Inflammatory macrophage treated with lipopolysaccharide for 1 hour (primary cell): ENCODE measurements at places on chromosomes 3 and 15.

DNA sequence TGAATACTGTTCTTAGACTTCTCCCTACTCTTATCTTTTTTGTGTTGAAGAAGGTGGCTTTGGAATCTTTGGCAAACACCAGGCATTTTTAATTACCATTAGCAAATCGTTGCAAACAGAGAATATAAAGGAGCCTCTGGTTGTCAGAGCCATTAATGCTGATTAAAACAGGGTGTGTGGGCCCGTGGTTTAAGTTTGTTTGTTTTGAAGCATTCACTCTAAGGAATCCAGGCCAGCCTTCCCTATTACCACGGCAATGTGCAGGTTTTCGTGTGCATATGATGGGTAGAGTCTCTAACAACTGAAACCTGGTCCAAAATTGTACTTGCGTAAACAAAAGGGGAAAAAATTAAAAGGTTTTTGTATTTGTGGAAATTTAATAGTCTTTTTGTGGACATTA is 141.2 kb upstream of the GMNC start:
- no peak for DNase-seq

DNA sequence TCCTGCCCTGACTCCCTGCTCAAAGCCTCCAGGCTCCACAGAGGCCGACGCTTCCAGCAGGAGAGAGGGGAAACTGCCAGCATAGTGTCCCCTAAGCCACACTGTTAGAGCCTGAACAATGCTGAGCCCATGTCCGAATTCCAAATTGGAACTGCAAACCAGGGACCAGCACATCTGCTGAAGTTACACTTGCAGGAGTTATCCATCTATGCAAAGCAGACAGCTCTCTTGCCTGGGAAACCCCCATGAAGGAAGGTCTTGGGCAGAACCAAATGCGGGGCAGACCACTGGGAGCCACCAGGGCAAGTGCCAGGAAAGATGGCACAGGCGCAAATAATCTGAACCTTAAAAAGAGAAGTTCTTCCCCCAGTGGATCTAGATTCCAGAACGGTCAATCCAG is 625 bp downstream of the LRRC15 start:
- DNase-seq: no peak

GRCh38 chr15:64809649-64810496 is 15.6 kb downstream of the PIF1 start:
- peak; percentile 88 for DNase-seq

DNA sequence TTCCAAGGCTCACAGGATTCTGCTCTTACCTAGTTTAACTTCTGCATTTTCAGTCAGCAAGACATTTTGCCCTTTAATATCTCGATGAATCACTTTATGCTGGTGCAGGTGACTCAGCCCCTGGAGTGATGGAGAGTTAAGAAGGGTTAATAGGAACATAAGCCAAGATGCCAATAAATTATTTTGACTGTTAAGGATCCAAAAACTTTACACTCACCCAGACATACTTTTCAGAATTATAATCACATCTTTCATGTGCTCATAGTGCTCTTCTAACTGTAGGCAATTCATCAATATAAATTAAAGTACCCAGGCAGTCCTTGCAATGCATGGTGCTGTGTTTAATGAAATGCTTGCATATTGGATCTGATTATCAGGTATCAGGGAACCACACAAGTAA is 164.1 kb upstream of the SLC2A2 start:
- no peak for DNase-seq

GRCh38 chr3:127604546-127605165 is 6.4 kb downstream of the MCM2 start:
- DNase-seq: no peak

DNA sequence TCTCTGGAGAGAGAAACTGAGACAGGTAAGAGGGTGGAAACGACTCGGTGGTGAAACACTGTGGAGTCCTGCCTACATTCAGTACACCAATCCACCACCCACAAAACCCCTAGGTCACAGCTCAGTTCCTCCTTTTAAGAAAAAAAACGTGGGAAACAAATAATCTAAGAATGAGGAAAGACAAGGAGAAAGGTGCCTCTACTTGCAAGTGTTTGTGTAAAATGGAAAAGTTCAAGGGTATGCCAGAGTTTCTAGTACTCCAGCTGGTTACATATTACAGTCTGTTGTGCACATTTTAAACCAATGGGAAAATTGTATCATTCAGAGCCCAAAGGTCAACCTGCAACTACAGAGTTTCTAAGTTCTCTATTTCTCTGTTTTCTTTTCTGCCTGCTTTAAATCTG is 32.2 kb downstream of the HGD start:
- peak; percentile 73 for DNase-seq

GRCh38 chr3:184257083-184257915 is 4.1 kb downstream of the CAMK2N2 start:
- DNase-seq: no peak

GRCh38 chr3:45560281-45560971 is 34.1 kb upstream of the LIMD1 start:
- DNase-seq: peak; percentile 43

DNA sequence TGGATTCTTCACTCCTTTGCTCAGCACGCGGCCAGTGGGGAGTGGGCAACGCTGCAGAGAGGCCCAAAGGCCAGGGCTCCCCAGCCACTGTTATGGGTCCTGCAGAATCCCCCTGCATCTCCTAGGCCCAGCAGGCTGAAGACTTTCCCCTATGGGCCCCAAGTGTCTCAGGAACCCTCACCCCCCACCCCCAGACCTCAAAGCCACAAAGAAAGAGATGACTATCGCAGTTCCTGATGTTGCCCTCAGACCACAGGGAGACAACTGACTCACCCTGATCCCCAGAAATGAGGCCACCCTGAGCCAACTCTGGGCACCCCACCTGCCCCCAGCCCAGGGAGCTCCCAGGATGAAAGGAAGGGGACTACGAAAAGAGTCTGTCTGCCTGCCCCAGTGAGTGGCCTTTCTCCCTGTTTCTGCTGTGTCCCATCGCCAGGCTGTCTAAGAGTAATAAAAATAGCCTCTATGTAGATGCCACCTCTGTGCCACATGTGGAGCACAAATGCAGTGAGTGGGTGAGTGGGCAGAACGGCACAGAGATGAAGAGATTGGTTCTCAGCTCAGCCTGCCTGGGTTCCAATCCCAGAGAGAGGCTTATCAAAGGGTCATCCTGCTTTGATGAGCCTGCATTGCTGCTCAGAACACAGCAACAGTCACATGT is 283.0 kb downstream of the UACA start:
- DNase-seq: peak; percentile 35

DNA sequence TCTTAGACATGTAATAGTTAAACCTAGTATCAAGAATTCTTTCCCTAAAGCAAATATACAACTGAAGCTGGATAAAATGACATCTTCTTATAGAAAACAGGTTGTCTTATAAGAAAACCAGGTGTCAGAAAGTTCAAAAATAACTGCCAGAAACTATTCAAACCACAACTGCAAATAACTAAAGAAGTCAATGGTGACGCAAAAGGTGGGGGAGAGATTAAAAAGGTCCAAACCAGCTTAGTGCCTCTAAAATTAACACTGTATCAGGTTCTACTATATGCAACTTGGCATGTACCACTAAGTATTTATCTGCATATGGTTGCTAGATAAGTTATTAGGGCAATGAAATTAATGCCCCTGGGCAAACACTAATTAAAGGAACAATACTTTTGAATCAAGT is 136.8 kb downstream of the TBL1XR1 start:
- no peak for DNase-seq

DNA sequence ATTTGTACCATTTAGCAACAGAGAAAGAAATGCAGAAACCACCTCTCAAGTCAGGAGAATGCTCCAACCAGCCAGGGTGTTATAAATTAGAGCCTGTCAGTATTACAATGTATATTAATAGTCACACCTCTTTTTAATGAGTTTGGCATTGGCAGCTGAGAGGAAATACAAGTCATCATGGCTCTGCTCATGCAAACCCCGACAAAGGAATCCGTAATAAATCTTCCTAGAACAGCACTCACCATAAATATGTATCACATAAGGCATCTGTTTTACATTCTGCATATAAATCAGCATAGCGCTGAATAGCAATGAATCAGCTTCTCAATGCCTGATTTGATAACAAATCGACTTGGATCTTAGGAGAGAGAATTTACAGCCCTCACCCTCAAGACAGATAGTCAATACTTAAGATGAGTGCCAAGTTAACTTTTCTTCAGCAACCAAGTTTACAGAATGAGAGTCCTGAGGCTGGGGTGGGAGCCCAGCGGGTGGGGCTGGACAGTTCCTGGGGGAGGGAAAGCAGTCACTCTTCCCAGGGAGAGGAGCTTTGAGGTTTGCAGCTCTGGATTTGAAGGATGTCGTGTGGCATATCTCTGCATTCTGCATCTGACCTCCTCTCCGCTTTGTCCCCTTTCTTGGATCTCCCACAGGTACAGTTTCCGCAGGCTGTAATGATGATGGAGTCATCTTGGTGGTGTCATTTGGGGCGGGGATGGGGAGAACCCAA is 1034.4 kb upstream of the NR2F2 start:
- no peak for DNase-seq

- no peak for DNase-seq
Observed at GRCh38 chr3:148146947-148147826, 550.5 kb upstream of the AGTR1 start.

DNA sequence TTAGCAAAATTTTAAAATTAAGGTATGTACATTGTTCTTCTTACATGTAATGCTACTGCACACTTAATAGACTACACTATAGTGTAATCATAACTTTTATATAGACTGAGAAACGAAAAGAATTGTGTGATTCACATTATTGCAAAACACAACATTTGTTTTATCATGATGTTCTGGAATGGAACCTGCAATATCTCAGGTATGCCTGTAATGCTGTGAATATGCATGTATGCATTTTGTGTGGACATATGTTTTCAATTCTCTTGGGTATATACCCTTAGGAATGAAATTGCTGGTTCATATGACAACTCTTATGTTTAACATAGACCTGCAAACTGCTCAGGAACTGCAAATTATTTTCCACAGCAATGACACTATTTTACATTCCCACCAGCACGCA is 38.6 kb upstream of the TJP1 start:
- no peak for DNase-seq

- no peak for DNase-seq
Observed at GRCh38 chr3:151969026-151969642, 95.7 kb downstream of the SUCNR1 start.

GRCh38 chr15:70111203-70112073 is 13.7 kb upstream of the TLE3 start:
- DNase-seq: no peak

- DNase-seq: no peak
Observed at GRCh38 chr3:54159917-54160316, 37.6 kb downstream of the CACNA2D3 start.

GRCh38 chr3:197456261-197457091 is 99.3 kb downstream of the BDH1 start:
- peak; percentile 72 for DNase-seq

DNA sequence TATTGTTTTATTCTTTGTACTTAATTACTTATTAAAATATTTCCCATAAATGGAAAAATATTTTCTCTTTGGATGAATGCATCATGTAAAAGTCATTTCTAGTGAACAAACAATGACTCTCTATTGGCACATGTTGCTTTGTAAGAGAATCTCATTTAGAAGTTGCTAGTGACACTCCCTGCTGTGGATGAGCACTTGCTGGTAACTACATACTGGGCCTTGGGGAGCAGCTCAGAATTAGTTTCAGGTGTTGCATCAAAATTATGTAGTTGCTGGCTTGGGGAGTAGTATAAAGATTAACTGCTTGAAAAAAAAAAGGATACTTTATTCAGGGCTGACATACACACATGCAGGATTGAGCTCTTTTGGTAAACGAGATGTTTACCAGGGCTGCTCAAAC is 80.3 kb upstream of the KCNAB1 start:
- no peak for DNase-seq

- peak; percentile 18 for DNase-seq
Observed at GRCh38 chr15:80819001-80819400, 39.8 kb downstream of the CEMIP start.

DNA sequence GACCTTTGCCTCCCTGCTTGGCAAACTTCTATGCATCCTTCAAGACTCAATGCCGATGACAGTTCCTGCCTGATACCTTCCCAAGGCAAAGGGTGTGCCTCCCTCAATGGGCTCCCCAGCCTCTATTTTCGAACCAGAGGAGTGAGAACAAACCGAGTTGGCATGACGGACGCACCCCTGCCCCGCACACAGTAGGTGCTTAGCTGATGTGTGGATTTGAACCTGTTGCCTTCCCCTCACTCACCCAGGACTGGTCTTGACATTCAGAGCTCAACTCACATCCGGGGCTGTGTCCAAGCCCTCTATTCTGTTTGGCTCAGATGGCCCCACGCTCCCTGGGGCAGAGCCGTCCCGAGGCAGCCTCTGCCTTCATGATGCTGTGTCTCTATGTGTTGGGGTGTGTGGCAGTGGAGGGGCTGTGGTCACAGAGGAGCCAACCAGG is 52.2 kb upstream of the SLC6A11 start:
- DNase-seq: no peak

GRCh38 chr3:104461431-104461830 is 905.3 kb upstream of the ALCAM start:
- DNase-seq: no peak

DNA sequence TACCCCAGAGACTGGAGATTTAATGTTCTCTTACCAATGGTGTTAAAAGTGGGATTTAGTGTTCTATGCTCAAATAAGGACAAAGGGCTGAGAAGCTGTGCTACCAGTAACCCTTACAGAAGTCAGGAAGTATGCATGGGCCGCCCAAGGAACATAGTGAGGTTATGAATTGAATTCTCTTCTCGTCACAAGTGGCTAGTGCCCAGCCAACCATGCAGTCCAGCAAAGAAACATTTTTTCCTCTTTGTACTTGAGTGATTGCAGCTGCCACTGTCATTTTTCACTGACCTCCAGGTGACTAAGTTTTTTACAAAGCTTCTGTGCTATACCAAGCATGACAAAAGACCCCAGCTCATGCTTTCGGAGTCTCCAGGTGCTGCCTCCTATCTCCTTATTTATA is 110.6 kb upstream of the DCBLD2 start:
- no peak for DNase-seq

DNA sequence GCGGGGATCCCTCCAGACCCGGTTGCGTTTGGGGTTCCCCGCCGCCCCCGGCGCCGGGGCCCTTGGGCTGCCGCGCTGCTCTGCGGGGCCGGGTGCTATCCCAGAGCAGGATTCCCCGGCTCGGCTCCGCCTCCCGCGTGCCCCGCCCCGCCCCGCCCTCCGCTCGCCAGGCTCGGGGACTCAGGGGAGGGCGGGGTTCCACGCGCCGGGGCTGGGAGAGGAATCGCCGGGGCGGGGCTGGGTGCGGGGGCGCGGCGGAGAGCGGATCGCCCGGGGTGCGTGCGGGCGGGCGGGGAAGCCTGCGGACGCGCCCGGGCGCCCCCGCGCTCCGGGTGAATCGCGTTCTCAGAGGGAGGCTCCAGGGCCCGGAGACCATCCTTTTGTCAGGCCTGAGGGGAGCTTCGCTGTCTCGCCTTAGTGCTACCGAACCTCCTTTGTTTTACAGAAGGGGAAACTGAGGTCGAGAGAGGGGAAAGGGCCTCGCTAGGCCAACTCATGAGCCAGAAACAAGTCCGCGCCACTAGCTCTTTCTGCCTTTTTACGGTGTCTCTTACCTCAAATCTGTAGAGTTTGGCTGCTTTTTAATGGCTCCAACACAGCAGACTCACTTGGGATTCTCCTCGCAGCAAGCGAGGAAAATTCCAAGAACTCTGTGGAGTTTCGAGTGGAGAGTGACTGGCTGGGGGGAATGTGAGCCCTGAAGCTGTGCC is at the start of gene TMEM158:
TMEM158 (minus strand) TSS at position 82 of the 710 bp plus-strand sequence. CDS start 260 bp downstream, outside the sequence.
- peak; percentile 93 for DNase-seq

GRCh38 chr15:96354731-96355567 is 24.4 kb downstream of the NR2F2 start:
- no peak for DNase-seq
